AG04449 (cell line): ENCODE measurements at places on chromosomes 1 and 21.

DNA sequence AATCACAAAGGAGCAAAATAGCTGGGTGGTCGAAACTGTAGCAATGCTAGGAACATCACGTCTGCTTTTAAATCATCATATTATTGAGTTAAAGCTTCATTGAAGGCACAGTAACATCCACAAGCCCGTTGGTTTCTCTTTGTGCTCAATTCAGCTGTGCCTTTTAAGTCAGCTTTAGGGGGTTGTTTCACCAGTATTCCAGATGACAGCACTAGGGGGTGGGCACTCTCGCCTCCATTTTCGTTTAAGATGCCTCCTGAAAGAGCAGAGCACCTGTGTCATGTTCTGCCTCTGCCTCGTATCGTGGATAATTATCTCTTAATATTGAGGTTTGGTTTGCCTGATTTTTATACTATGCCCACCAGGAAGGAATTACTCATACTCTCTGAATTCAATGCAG lies 139.8 kb upstream of the PTBP2 start:
- DNase-seq: no peak

- DNase-seq: no peak
These were observed 249.1 kb downstream of the C1orf94 start for GRCh38 chr1:34425785-34426184.

- no peak for DNase-seq
These were observed 569.0 kb upstream of the ADGRL2 start for GRCh38 chr1:81231729-81232038.

GRCh38 chr1:10710489-10710888 lies 86.0 kb downstream of the CASZ1 start:
- DNase-seq: no peak

GRCh38 chr1:42944246-42944928 lies 14.3 kb downstream of the SLC2A1 start:
- no peak for DNase-seq

- no peak for DNase-seq
These were observed 328.2 kb downstream of the RWDD3 start for GRCh38 chr1:95562230-95562629.

GRCh38 chr1:42186152-42186551 lies 21.6 kb upstream of the GUCA2A start:
- DNase-seq: peak; percentile 38

- DNase-seq: no peak
These were observed 6.1 kb upstream of the S100A2 start for GRCh38 chr1:153571706-153572105.

GRCh38 chr1:183484254-183484653 lies 12.0 kb downstream of the SMG7 start:
- no peak for DNase-seq

DNA sequence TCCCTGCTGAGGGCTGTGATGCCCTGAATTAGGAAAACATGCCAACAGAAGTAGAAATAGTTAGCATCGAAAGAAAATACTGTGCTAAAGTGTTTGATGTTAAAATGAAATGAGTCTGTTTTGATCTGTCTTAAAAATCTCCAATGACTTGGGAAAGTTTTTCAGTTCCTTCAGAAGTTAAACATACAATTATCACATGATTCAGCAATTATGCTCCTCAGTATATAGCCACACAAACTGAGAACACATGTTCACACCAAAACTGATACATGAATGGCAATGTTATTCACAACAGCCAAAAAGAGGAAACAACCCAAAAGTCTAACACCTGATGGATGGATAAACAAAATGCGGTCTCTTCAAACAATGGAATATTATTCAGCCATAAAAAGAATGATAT lies 130.6 kb downstream of the PTPN14 start:
- no peak for DNase-seq

GRCh38 chr1:58585581-58586151 lies 8.6 kb upstream of the TACSTD2 start:
- DNase-seq: no peak

DNA sequence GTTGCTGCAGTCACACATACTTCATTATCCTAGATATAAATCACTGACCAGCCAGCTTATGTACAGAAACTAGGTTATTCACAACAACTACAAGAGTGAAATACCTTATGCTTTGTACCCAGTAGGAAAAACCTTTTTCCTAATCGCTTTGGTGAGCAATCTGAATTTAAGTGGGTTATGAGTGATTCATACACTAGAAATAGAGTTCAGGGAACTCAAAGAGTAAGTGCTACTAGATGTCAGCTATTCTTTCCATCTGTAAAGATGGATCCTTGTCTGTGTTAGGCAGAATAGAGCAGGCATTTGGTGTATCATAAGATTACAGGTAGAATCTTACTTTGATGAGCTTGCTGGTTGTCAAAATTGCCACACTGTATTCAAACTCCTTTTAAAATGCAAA lies 101.9 kb downstream of the ZNF644 start:
- DNase-seq: no peak

DNA sequence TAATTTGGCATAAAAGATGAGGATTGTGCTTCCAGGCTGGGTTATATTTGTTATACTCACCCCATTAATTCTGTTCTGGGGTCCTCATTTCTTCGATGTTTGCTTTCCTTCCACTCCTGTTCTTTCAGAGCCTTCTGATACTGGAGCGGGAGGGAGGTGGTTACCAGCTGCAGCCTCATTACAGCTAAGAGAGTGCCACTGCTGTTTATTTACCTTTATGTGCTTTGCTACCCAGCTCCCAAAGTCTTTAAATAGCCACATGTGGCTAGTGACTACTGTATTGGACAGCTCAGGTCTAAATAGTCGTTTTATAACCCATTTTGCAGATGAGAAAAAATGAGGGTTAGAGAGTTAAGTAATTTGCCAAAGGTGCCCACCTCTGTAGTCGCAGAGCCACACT lies 25.1 kb downstream of the PLEKHM2 start:
- DNase-seq: no peak

GRCh38 chr1:207853372-207853757 lies 57.6 kb downstream of the CD34 start:
- DNase-seq: no peak

- no peak for DNase-seq
These were observed 104.8 kb downstream of the SLC45A1 start for GRCh38 chr1:8422510-8423268.

DNA sequence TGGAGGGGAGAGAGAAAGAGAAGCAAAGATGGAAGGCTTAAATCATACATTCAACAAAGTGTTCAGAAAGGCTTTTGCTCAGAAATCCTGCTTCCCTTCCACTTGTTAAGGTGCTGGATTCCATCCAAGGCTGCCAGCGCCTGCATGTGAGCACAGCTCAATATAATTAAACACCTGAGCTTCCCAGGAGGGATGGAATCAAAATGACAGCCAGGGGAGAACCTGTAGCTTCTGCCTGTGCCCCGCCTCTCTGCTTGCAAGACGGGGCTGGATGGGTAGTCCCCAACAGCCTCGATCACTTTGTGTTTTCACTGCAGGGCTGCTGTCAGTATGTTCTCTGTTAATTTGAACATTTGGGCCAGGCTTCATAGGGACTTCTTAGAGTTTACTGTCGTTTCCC lies 225.7 kb downstream of the KCNH1 start:
- no peak for DNase-seq

DNA sequence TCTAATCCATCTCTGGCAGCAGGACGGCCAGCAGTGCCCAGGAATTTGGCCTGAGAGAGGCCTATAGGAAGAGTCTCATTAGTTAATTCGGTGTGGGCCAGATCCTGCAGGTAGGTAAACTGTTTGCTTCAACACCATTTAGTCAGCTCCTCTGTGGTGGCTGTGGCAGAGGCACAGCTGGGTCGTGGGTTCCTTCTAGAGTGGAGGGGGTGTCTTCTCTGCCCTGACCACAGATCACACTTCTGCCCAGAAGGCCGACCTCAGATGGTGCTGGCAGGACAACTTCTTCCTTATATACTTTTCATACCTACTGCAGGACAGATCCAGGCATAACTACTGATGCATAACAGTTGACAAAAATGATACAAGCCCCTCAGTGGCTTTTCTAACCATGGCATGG lies 281.4 kb downstream of the RPS6KC1 start:
- no peak for DNase-seq

DNA sequence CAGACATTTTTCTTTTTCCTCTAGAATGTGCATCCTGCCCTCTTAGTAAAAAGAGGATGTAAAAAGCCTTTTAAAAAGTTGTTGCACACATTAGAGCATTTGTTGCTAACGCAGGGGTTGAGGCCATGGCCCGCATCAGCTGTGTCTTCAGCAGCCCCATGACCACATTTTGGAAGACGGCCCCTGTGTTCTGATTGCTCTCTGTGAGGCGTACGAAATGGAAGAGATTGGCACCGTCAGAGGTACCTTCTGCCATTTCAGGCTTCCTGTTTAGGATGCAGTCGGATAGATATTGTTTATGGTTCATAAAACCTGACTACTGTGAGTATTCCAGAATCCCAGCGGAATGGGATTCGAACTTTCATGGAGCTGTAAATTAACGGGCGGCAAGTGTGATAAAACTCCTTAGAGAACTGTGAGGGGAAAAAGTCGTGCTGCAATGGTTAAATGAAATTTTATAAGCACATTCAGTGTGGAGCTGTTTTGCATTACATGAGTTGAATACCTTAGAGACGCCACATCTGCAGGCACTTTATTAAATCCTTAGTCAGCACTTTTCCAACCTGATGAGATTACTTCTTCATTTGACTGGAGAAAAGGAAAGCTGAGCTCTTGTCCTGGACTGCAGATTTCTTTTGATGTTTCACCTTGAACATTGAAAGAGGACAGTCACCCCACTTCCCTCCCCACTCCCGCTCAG lies 273.9 kb downstream of the TM2D1 start:
- DNase-seq: no peak

GRCh38 chr1:115829023-115829674 lies 11.8 kb downstream of the NHLH2 start:
- peak; percentile 46 for DNase-seq

- DNase-seq: no peak
These were observed 125.7 kb downstream of the LYPLAL1 start for GRCh38 chr1:219299420-219299819.

DNA sequence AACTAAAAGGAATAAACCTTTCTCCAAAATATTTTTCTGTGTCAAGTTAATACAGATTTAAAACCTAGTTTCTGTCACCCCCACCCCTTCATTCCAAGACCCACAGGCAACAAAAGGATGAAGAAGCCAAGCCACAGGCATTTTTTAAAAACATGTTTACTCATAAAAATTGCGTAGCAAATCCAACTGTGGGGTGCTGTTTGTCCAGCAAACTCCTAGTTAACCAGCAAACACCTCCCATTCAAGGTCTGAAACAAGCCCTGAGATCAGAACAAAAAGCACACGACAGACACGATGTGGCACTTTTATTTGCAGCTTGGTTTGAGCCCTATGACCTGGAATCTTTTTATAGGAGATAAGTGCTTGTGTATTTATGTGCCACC lies 149.9 kb upstream of the CAMK1G start:
- no peak for DNase-seq

DNA sequence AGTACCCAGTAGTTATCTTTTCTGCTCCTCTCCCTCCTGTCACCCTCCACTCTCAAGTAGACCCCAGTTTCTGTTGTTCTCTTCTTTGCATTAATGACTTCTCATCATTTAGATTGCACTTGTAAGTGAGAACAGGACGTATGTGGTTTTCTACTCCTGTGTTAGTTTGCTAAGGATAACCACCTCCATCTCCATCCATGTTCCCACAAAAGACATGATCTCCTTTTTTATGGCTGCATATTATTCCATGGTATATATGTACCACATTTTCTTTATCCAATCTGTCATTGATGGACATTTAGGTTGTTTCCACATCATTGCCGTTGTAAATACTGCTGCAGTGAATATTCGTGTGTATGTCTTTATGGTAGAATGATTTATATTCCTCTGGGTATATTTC lies 1346.5 kb downstream of the MRPL39 start:
- no peak for DNase-seq

GRCh38 chr1:85116856-85117255 lies 68.6 kb upstream of the MCOLN3 start:
- DNase-seq: no peak

GRCh38 chr1:100982793-100983192 lies 42.8 kb downstream of the DPH5 start:
- DNase-seq: no peak

DNA sequence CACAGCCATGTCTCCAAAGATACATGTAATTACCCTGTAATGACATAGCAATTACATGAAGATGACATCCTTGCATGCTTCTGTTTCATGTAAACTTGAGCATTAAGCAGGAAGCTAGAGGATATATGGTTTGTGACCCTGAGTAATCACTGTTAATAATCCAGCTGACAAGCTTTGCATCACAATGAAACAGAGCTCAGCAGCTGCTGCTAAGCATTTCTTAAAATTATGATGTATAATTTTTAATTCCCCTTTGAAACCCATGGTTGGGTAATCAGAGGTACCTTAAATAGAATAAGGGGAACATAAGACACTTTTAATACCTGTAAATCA lies 293.5 kb downstream of the NTNG1 start:
- DNase-seq: no peak

DNA sequence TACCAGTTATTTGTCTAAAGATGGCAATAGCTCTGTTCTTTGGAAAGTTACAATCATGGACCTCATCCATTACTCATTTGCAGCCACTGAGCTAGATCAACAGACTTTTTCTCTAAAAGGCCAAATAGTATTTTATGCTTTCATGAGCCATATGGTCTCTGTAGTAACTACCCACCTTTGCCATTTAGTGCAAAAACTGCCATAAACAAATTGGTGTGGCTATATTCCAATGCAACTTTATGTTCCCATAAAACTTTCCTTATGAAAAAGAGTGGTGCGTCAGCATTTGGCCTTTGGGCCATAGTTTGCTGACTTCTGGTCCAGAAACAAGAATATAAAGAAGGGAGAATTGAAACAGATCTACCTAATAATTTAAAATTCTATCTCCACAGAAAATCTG lies 20.1 kb upstream of the KCTD3 start:
- no peak for DNase-seq

DNA sequence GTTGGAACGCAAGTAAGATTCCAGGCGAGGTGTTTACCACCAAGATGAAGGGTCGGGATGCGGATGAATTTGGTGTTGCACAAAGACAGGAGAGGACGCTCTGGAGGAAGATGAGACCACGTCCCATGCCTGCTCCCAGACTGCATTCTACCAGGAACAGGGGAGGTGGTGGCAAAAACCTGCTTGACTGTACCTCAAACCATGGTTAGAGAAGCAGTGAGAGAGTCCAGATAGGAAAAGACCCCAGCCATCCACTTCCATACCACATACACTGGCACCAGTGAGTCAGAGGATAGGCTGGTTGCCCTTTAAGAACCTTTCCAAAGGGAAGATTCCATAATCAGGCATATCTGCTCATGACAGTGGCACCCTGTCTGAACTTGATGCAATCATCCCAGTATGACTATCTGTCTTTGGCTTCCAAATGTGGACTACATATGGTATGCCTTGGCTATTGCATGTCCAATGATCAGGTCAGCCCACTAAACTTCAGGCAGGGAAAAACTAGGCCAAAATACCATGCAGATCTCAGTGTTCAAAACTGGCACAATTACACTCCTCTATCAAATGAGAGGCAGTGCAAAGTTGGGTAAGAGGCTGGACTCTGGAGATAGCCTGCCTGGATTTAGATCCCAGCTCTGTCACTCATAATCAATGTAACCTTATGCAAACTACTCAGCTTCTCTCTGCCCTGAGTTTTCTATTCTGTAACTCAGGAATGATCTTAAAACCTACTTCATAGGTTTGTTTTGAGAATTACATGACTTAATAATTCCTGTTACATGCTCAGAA lies 20.6 kb downstream of the NPR1 start:
- peak; percentile 12 for DNase-seq

GRCh38 chr21:27722095-27722494 lies 755.2 kb upstream of the ADAMTS5 start:
- no peak for DNase-seq
